ENCODE measurements at places on chromosomes 12 and 14. TPM values are rescaled to one million over a fixed set of nuclear protein-coding genes. Genes with fewer than 3 reads are reported as not detected.
A peak's percentile ranks its signal among the peaks of the same experiment; 100 is the strongest.

CRACR2A gene
- total RNA-seq, result 39.1 TPM

CD163L1 gene
- total RNA-seq, result not detected

DNA sequence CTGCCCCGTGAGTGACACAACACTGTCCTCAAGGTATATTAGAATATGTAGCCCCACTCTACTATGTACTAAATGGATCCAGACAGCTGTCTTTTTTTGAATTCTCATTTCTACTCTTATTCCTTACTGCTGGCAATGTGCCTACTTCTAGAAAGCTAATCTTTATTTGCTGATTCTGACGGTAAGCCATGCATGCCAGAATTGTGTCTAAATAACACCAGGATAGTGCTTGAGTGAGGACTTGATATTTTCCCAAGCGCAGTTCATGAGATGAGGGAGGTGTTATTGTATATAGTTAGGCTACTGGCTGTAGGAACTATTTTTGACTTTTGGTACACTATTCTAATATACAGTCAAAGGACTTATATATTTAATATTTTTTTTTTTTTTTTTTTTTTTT, 316.2 kb upstream of the NAV3 start:
- H3K27ac ChIP-seq, result no peak overlapping the region
- no peak for DNase-seq
- H3K4me3 ChIP-seq, result no peak overlapping the region
- no peaks in the 10 kb centered on the region for H3K27me3 ChIP-seq

GRCh38 chr12:30631740-30632139, 63.9 kb downstream of the IPO8 start:
- H3K4me3 ChIP-seq, result no peak overlapping the region
- DNase-seq, result no peak
- H3K36me3 ChIP-seq, result no peaks in the 10 kb centered on the region
- no peaks in the 10 kb centered on the region for H3K27me3 ChIP-seq

- peaks cover 5% of the 10 kb centered on the region for H3K4me1 ChIP-seq
- peak overlapping the region; percentile 66 for H3K4me3 ChIP-seq
- no peaks in the 10 kb centered on the region for H3K27me3 ChIP-seq
- H3K36me3 ChIP-seq, result no peaks in the 10 kb centered on the region
These were observed 28.8 kb upstream of the HIGD1C start for GRCh38 chr12:50923361-50924130.

DNA sequence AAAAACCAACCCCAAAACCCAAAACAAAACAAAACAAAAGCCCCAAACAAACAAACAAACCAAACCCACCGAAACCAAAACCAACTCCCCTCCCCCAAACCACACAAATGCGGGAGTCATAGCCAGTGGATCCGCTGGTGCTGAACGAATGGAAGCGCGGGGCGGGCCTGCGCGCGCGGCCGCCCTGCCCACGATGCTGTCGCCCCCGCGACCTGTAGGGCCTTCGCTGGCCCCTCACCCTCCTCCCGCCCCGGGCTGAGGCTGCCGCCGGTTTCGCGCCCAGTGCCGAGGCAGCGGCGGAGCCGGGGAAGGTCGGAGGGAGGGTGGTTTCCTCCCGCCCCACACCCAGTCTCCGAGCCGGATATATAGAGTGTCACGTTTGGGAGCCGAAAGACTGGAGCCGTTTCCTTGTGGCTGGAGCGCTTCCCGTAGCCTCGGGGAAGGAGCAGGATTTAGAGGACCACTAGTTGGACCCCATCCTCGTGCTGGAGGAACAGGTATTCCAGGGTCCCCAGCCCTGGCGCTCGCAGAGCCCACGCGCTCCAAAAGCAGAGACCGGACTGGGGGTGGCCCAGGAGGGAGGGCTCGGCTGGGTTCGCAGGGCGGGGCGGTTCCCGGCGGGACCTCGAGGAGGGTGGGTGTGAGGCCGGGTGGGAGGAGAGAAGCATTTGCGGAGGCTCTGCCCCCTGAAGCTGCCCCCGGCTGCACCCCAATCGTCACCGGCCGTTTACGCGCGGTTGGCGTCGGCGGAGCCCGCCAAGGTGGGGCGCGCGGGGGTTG, at the start of gene FAR2:
FAR2 (plus strand) TSS at position 368 of the 780 bp plus-strand sequence. CDS start 121,172 bp downstream, outside the sequence.
- H3K27ac ChIP-seq, result peak within 1 kb of the TSS; percentile 30
- no peak for DNase-seq
- H3K4me3 ChIP-seq, result peak within 1 kb of the TSS; percentile 49
- no peaks in the 10 kb centered on the region for H3K27me3 ChIP-seq
- H3K36me3 ChIP-seq, result no peaks in the 10 kb centered on the region
- no peaks in the 10 kb centered on the region for H3K4me1 ChIP-seq

GRCh38 chr14:100158566-100159093, 815 bp downstream of the DEGS2 start:
- no peaks in the 10 kb centered on the region for H3K36me3 ChIP-seq
- H3K4me3 ChIP-seq, result peak overlapping the region; percentile 26
- no peak overlapping the region for H3K27ac ChIP-seq
- no peak for DNase-seq
- H3K4me1 ChIP-seq, result peaks cover 22% of the 10 kb centered on the region

DNA sequence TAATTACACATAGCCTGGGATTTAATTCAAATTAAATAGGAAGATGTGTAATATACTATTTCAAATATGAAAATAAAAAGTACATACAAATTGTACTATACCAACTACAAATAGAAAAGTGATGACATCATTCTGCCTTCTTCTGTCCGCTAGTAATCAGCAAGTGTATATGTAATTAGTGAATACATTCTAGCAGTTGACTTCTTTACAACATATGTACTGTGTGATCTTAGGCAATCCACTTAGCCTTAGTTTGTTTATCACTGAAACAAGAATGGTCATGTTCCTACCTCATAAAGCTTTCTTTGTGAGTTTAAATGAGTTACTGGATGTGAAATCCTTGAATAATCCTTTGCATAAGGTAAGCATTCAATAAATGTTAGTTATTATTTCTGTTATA, 7.8 kb upstream of the LUM start:
- H3K27me3 ChIP-seq, result no peaks in the 10 kb centered on the region
- no peak overlapping the region for H3K4me3 ChIP-seq
- no peak overlapping the region for H3K27ac ChIP-seq
- no peaks in the 10 kb centered on the region for H3K36me3 ChIP-seq

- no peak for DNase-seq
- no peak overlapping the region for H3K4me3 ChIP-seq
- H3K27ac ChIP-seq, result no peak overlapping the region
- no peaks in the 10 kb centered on the region for H3K27me3 ChIP-seq
- no peaks in the 10 kb centered on the region for H3K36me3 ChIP-seq
These were observed 85.1 kb downstream of the DERA start for GRCh38 chr12:15996254-15996653.

- no peaks in the 10 kb centered on the region for H3K4me1 ChIP-seq
- H3K27me3 ChIP-seq, result no peaks in the 10 kb centered on the region
- no peak overlapping the region for H3K27ac ChIP-seq
- no peak overlapping the region for H3K4me3 ChIP-seq
- no peaks in the 10 kb centered on the region for H3K36me3 ChIP-seq
These were observed 802.6 kb downstream of the DIO2 start for GRCh38 chr14:79408696-79409095.

DNA sequence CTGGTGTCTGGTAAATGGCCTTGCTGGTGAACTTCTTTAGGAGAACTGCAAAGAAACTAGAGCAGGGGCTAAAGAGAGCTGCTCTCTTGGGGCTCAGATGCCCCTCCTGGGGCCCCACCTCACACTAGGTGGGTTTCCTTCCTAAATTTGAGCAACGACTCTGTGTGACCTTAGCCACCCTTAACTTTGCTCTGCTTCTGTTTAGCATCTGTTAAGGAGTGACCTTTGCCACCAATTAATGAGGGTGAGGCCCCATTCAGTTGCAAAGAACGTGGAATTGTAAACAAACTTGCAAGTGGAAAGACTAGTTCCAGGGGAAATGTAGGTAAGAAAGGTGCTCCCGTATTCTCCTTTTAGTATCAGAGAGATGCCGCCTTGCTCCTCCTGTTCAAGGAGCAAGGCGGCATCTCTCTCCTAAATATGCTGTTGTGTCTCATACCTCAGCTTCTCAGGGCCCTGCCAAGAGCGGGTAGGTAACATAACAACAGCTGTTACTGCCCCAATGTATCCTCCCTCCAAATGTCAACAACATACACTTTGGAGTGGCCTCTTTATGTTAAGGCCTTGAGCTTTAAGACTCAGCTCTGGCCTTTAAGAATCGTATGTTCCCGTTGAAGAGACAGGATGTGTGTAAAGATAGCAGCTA, 77.6 kb upstream of the FUT8 start:
- no peaks in the 10 kb centered on the region for H3K36me3 ChIP-seq
- no peak for DNase-seq
- no peak overlapping the region for H3K27ac ChIP-seq
- H3K4me3 ChIP-seq, result no peak overlapping the region
- H3K4me1 ChIP-seq, result peaks cover 5% of the 10 kb centered on the region

DNA sequence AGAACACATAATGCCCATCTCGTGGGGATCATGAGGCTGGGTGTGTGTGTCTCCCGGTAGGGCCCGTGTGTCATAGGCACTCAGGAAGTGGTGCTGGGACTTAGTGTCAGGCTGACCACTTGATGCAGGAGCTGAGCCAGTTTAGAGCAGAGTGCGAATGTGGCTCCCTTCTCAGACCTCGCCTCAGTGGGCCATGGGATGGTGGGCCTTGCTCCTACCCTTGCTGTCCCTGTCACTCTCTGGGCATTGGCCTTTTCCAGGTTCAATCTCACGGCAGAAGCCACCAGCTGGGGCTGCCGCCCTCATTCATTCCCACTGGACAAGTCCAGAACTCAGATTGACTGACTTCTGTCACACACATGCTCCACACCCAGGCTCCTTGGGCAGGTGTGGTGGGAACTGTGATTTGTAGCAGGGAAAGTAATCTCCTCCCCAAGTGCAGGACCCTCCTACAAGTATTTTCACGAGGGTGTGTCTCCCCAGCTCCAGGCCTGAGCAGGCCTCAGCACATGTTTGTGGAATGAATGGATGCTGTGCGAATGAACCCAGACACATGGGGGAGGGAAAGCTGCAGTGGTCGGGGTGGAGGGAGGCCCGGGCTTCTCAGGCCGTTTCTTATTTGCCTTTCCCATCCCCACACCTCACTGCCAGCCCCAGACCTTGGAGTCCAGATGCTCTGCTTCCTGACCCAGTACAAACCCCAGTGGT, 54.9 kb downstream of the BEGAIN start:
- H3K27me3 ChIP-seq, result no peaks in the 10 kb centered on the region
- no peak overlapping the region for H3K4me3 ChIP-seq

GRCh38 chr12:2490831-2491230, 303.9 kb upstream of the FKBP4 start:
- H3K4me3 ChIP-seq, result no peak overlapping the region
- no peaks in the 10 kb centered on the region for H3K36me3 ChIP-seq
- H3K27ac ChIP-seq, result no peak overlapping the region
- H3K27me3 ChIP-seq, result no peaks in the 10 kb centered on the region
- DNase-seq, result no peak
